ENCODE measurements at places on chromosomes 6 and 20. TPM values are rescaled to one million over a fixed set of nuclear protein-coding genes. Genes with fewer than 3 reads are reported as not detected.

Gene SRMS
- not detected for total RNA-seq

Gene PDYN
- total RNA-seq = not detected

Gene MLN
- not detected for total RNA-seq

Gene SLC52A3
- total RNA-seq = not detected

Gene VSTM2L
- total RNA-seq = 15.9 TPM

Gene SPEF1
- 0.22 TPM for total RNA-seq

Gene SYCP2
- 0.69 TPM for total RNA-seq

- no peak overlapping the region for H3K4me3 ChIP-seq
- H3K4me1 ChIP-seq = peaks cover 9% of the 10 kb centered on the region
- H3K36me3 ChIP-seq = no peaks in the 10 kb centered on the region
- no peak for DNase-seq
- H3K27ac ChIP-seq = no peak overlapping the region
Measured at GRCh38 chr20:49054056-49054643, 8.0 kb downstream of the CSE1L start.

- H3K4me1 ChIP-seq = peaks cover 51% of the 10 kb centered on the region
- no peak for DNase-seq
- no peak overlapping the region for H3K27ac ChIP-seq
- no peaks in the 10 kb centered on the region for H3K36me3 ChIP-seq
Measured at GRCh38 chr6:159981403-159982245, 12.7 kb downstream of the IGF2R start.

- no peak for DNase-seq
- no peaks in the 10 kb centered on the region for H3K36me3 ChIP-seq
- peaks cover 7% of the 10 kb centered on the region for H3K4me1 ChIP-seq
- H3K27ac ChIP-seq = no peak overlapping the region
- H3K4me3 ChIP-seq = no peak overlapping the region
Measured at GRCh38 chr6:15842727-15843117, 179.9 kb upstream of the DTNBP1 start.

DNA sequence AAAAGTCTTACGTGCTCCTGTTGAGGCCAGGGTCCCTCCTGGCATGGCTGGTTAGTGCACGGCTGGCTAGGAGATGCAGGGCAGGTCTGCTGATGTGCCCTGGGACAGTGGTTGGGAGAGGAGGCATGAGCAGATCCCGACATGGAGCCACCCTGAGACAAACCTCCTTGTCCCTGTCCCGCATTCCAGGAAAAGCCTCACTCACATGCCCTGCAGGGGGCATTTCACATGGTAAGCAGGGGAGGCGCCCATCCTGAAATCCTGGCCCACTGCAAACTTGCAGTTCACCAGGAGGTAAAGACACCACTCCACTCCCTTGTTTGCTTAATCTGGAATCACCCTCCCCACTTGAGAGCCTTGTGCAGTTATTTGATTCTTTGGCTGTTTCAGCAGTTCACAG lies 116.7 kb upstream of the SLC24A3 start:
- H3K4me1 ChIP-seq = peaks cover 16% of the 10 kb centered on the region
- no peak for DNase-seq
- H3K4me3 ChIP-seq = no peak overlapping the region
- H3K27me3 ChIP-seq = peaks cover 6% of the 10 kb centered on the region

GRCh38 chr6:45830441-45831139 lies 185.1 kb downstream of the CLIC5 start:
- H3K36me3 ChIP-seq = peaks cover 9% of the 10 kb centered on the region
- peaks cover 1% of the 10 kb centered on the region for H3K27me3 ChIP-seq
- peaks cover 19% of the 10 kb centered on the region for H3K4me1 ChIP-seq
- DNase-seq = no peak
- H3K4me3 ChIP-seq = peak overlapping the region; percentile 26

DNA sequence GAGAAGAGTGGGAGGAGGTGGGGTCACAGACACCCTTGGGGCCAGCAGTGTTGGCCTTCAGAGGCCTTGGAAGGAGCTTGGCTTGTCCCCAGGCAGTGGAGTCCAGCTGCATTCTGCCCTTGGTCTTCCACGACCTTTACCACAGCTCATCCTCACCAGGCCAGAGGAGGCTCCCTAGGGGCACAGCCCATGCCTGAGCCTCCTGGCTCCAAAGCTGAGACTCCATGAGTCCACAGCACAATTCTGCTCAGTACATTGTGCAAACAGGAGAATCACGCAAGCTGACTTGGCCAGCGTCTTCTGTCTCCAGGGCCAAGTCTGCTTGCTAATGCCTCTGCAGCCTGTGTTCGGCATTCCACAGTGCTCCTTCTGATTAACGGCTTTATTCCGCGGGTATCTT lies 337.2 kb downstream of the SMOC2 start:
- no peak for DNase-seq
- peaks cover 15% of the 10 kb centered on the region for H3K36me3 ChIP-seq
- no peak overlapping the region for H3K27ac ChIP-seq
- no peak overlapping the region for H3K4me3 ChIP-seq
- peaks cover 3% of the 10 kb centered on the region for H3K27me3 ChIP-seq

GRCh38 chr6:6655805-6656251 lies 67.3 kb downstream of the LY86 start:
- H3K4me1 ChIP-seq = peaks cover 22% of the 10 kb centered on the region
- no peak overlapping the region for H3K4me3 ChIP-seq
- H3K27ac ChIP-seq = peak overlapping the region; percentile 57
- no peak for DNase-seq
- H3K27me3 ChIP-seq = peaks cover 4% of the 10 kb centered on the region
- H3K36me3 ChIP-seq = no peaks in the 10 kb centered on the region

DNA sequence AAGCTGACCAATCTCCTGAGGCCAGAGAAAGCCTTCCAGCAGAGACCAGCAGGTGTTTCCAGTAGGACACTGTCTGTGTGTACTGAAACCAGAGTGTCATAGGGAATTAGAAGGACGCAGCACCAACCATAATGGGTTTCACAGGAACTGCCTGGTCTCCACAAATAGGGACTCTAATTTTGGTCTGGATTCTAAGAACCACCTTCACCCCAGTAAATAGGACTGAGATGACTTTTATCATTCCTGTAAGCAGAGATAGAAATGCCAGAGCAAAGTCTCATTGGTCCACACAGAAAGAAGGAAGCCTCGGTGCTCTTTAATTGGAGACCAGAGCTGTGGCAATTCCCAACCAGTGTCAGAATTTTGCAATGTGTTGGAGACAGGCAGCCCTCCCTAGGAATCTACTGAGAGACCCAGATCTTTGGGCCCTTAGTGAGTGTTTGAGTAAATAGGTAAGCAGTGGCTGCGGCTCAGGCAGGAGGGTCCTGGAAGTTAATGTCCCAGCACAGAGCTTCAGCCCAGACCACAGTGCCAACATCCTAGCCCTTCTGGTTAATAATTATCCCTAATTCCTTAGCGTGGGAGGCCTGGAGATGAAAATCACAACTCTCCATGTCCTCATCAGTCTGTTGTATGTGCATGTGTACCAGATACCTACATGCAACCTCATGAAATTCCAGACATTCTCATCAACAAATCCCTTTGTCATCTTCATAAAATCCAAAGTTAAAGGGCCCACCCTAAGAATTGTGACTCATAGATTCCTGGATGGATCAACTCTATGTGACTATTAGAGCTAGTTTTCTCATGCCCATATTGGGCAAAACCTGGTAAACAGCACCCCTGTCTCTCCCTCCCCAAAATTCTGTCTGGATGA lies 81.2 kb downstream of the UNC5CL start:
- H3K36me3 ChIP-seq = peaks cover 6% of the 10 kb centered on the region
- no peaks in the 10 kb centered on the region for H3K4me1 ChIP-seq
- H3K4me3 ChIP-seq = no peak overlapping the region
- H3K27ac ChIP-seq = no peak overlapping the region
- H3K27me3 ChIP-seq = no peaks in the 10 kb centered on the region
- no peak for DNase-seq

GRCh38 chr6:96990462-96990861 lies 65.9 kb downstream of the KLHL32 start:
- peaks cover 2% of the 10 kb centered on the region for H3K4me1 ChIP-seq
- peaks cover 1% of the 10 kb centered on the region for H3K27me3 ChIP-seq
- no peak overlapping the region for H3K27ac ChIP-seq
- no peak for DNase-seq

GRCh38 chr6:147384029-147384428 lies 124.5 kb upstream of the SAMD5 start:
- DNase-seq = no peak
- H3K4me1 ChIP-seq = no peaks in the 10 kb centered on the region
- no peak overlapping the region for H3K27ac ChIP-seq
- peaks cover 6% of the 10 kb centered on the region for H3K36me3 ChIP-seq
- peaks cover 2% of the 10 kb centered on the region for H3K27me3 ChIP-seq
- H3K4me3 ChIP-seq = no peak overlapping the region

DNA sequence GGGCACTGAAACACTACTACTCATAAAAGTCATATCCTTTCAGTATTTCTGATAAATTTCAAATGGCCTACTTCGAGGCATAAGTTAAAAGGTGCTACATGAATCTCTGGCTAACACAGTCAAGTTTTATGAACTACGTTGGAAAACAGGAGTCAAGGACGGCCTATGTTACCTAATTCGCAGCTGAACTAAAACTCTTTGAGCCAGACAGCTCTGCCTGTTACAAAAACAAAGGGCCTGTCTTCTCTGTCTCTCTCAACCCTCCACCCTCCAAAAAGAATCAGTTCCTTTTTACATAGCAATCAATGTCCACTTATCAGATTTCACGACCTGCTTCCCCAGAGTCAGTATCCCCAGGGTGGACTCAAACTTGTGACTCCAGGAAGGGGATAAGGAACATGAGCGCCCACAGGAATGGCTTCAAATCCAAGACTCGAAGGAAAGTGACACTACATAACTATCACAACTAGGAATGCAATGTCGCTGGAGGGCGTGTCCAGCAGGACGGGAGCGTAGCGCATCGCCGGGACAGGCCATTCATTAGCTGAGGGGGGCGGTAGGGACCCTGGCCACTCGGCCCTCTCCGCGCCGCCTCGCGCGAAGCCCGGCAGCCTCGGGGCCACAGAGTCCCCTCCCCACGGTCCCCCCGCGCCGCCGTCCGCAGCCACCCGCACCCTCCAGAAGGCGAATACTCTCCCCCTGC lies 591 bp downstream of the IBTK start:
- H3K27me3 ChIP-seq = peaks cover 4% of the 10 kb centered on the region
- DNase-seq = peak; percentile 71
- H3K4me1 ChIP-seq = peaks cover 16% of the 10 kb centered on the region
- no peaks in the 10 kb centered on the region for H3K36me3 ChIP-seq
- H3K27ac ChIP-seq = peak overlapping the region; percentile 93
- H3K4me3 ChIP-seq = peak overlapping the region; percentile 96

DNA sequence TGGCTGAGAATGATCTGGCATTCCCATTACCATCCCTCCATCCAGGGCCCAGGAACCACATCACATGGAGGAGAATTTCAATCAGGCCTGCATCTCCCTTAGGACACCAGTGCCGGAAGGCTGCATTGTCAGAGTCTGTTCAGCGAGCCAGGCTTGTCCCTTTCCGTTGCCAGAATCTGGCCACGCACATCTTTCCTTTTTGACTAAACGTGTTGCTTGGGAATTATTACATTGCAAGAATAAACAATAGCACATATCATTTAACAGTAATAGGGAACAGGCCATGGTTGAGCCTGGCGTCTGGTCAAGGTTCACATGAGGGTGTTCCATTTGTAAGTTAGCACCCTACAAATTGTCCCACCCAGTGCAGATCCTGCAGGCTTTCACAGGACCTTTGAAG lies 42.8 kb downstream of the SOBP start:
- no peaks in the 10 kb centered on the region for H3K27me3 ChIP-seq
- DNase-seq = peak; percentile 70
- peak overlapping the region; percentile 44 for H3K27ac ChIP-seq
- no peaks in the 10 kb centered on the region for H3K36me3 ChIP-seq
- H3K4me1 ChIP-seq = peaks cover 36% of the 10 kb centered on the region

GRCh38 chr6:21666853-21667681 lies 73.5 kb downstream of the SOX4 start:
- peaks cover 7% of the 10 kb centered on the region for H3K36me3 ChIP-seq
- H3K4me1 ChIP-seq = peaks cover 4% of the 10 kb centered on the region
- H3K27ac ChIP-seq = peak overlapping the region; percentile 93

DNA sequence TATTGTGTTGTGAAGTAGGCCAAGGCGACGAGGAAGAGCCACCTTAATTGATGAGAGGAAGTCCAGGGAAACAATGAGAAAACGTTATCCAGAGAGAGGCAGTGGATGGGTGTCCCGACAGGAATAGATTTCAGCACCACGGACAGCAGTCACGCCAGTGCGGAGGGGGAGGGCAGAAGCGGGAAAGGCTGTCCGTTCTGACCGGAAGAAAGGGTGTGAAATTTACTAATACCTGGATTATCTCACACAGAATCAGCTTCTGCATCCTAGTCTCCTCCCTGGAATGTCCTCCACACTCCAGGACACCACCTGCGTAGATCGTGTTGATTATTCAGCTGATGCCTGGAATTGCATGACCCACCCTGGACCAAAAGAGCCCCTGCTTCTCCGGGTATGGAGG lies 7.4 kb upstream of the BPIFA3 start:
- peaks cover 5% of the 10 kb centered on the region for H3K4me1 ChIP-seq
- no peak overlapping the region for H3K4me3 ChIP-seq
- no peaks in the 10 kb centered on the region for H3K36me3 ChIP-seq

- peaks cover 15% of the 10 kb centered on the region for H3K4me1 ChIP-seq
- H3K36me3 ChIP-seq = no peaks in the 10 kb centered on the region
- H3K27ac ChIP-seq = no peak overlapping the region
- no peak overlapping the region for H3K4me3 ChIP-seq
Measured at GRCh38 chr6:147738516-147739162, 230.1 kb downstream of the SAMD5 start.

- H3K4me3 ChIP-seq = no peak overlapping the region
- peaks cover 5% of the 10 kb centered on the region for H3K4me1 ChIP-seq
- no peak overlapping the region for H3K27ac ChIP-seq
- no peak for DNase-seq
- H3K36me3 ChIP-seq = no peaks in the 10 kb centered on the region
Measured at GRCh38 chr20:38152621-38153221, 12.3 kb downstream of the TGM2 start.

- peaks cover 2% of the 10 kb centered on the region for H3K27me3 ChIP-seq
- H3K27ac ChIP-seq = no peak overlapping the region
- H3K36me3 ChIP-seq = peaks cover 2% of the 10 kb centered on the region
- no peak overlapping the region for H3K4me3 ChIP-seq
- H3K4me1 ChIP-seq = peaks cover 16% of the 10 kb centered on the region
Measured at GRCh38 chr6:143675382-143675900, 2.3 kb upstream of the PHACTR2 start.

GRCh38 chr6:8149350-8149749 lies 47.0 kb upstream of the EEF1E1 start:
- no peaks in the 10 kb centered on the region for H3K4me1 ChIP-seq
- H3K27me3 ChIP-seq = no peaks in the 10 kb centered on the region
- no peak for DNase-seq

DNA sequence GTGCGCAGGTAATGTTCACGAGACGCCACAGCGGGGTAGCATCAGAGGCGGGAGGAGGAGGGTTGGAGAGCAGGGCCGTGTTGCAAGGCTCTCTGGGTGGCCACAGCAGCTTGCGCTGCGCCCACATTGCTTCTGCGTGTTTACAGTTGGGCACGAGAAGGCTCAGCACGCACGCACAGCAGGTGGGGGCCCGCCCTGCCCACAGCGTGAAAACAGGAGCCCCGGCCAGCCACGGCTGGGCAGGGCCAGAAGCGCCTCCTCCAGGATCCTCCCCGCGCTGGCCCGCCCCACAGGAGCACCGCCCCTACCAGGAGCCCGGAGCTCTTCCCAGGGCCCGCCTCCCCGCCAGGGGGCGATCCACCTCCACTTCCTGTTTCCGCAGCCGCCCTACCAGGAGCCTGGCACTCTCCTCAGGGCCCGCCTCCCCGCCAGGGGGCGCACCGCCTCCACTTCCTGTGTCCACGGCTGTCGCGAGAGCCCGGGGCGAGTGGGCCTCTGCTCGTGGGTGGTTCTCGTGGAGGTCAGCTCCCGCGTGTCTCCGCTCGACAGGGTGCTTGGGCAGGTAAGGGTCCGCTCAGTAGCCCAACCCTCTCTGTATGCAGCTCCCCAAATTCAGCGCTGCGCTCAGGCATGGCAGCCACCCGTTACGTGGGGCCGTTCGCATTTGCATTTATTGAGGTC lies at the start of gene FAM50B:
Gene FAM50B (plus strand): TSS at position 449 of the 681 bp plus-strand sequence. CDS start 439 bp downstream, outside the sequence.
- peak within 1 kb of the TSS; percentile 88 for H3K4me3 ChIP-seq
- H3K27me3 ChIP-seq = peaks cover 7% of the 10 kb centered on the region
- peaks cover 1% of the 10 kb centered on the region for H3K4me1 ChIP-seq
- peak within 1 kb of the TSS; percentile 19 for H3K27ac ChIP-seq
- peak; percentile 98 for DNase-seq

Measured in glutamatergic neuron (in vitro differentiated cells).